ENCODE measurements at places on chromosomes 11 and 22. TPM values are rescaled to one million over a fixed set of nuclear protein-coding genes. Genes with fewer than 3 reads are reported as not detected.
A peak's percentile ranks its signal among the peaks of the same experiment; 100 is the strongest.

TRIM44 gene
- 52.8 TPM for polyA plus RNA-seq

GRCh38 chr11:55697817-55698216, 35.8 kb downstream of the OR4C6 start:
- DNase-seq, result no peak

DNA sequence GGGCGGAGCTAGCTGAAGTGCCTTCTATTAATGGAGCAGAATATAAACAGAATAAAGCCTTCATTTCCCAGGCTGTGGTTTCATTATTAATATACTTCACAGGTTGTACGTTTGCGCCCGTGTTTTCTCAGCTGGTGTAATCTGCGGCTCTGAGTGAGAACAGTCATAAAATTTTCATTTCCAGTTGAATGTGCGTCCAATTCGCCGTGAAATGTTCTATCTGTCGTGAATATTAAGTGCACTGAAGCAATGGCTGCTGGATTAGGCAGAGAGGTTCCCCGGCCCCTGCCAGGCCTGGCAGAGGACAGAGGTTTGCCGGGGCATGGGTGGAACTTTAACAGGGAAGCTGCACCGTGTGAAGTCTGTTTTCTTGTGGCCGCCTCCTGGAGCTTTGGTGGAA, 874.4 kb downstream of the NTM start:
- DNase-seq, result no peak

DNA sequence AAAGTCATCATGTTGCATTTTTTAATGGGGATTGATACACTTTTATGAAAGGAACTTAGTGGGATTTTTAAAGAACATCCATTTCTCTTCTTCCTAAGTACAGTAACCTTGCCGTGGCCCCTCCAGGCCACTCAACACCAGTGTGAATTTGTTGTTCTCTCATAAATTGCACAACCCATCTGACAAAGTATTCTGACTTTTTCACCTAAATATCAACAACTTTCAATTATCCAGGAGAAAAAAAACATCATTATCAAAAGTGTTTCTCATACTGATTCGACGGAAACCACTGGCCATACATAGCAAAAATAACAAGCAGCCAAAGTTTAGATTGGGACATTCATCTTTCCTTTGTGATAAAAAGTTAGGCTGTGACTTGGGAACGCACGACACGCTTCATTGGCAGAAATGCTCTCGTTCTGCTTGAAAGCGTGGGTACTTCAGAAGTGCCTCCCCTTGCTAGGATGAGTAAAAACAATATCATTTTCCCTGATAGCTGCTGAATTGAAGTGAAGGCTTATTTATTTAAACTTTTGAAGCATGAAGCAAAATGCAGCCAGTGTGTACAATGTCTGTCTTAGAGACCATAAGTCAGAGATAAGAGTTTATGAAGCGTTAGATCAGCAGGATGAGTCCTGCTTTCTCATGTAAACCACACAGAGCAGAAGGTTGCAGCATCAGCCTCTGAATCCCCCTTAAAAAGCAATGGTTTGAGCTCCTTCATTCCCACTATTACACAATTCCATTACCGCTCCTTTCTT, 20.6 kb upstream of the EIF3M start:
- no peak for DNase-seq

DNA sequence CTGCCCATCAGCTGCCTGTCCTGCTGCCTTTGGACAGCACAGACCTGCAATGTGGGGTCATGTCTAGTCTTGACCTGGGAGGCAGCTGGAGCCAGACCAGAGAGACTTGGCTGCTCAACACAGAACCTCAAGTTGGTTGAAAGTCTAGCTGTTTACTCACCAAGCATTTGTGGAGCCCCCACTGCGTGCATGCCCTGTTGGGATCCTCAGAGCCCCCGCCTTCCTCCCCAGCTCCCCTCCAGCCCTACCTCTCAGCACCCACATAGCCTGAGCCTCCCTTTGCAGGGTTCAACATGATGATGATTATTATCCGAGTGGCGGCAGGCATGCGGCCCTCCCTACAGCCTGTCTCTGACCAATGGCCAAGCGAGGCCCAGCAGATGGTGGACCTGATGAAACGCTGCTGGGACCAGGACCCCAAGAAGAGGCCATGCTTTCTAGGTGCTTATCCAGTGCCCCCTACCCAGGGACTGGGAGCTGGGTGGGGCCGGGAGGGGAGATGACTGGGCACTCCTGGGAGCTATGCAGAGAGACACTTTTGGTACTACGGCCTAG, 8.3 kb downstream of the ANKK1 start:
- no peak for DNase-seq

KDM2A gene
- 115 TPM for polyA plus RNA-seq

DNA sequence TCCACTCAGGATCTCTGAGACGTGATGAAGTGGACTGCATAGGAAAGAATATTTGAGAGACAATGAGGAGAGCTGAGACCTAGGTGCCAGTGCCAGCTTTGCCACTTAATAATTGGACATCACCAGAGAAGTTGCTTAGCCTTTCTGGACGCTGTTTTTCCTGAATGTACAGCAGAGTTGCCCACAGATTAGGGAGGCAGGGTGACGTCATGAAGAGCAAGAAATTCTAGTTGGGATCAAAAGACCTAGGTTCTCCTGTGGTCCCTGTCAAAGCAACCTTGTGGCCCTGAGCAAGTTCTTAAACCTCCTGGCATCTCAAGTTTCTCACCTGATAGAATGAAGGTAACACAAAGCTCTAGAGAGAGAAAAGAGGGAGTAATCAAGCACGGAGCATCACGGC, 174.6 kb upstream of the TENM4 start:
- no peak for DNase-seq

GRCh38 chr11:31879681-31880080, 68.6 kb upstream of the PAX6 start:
- no peak for DNase-seq

MS4A4A gene
- polyA plus RNA-seq, result 11.3 TPM

DNA sequence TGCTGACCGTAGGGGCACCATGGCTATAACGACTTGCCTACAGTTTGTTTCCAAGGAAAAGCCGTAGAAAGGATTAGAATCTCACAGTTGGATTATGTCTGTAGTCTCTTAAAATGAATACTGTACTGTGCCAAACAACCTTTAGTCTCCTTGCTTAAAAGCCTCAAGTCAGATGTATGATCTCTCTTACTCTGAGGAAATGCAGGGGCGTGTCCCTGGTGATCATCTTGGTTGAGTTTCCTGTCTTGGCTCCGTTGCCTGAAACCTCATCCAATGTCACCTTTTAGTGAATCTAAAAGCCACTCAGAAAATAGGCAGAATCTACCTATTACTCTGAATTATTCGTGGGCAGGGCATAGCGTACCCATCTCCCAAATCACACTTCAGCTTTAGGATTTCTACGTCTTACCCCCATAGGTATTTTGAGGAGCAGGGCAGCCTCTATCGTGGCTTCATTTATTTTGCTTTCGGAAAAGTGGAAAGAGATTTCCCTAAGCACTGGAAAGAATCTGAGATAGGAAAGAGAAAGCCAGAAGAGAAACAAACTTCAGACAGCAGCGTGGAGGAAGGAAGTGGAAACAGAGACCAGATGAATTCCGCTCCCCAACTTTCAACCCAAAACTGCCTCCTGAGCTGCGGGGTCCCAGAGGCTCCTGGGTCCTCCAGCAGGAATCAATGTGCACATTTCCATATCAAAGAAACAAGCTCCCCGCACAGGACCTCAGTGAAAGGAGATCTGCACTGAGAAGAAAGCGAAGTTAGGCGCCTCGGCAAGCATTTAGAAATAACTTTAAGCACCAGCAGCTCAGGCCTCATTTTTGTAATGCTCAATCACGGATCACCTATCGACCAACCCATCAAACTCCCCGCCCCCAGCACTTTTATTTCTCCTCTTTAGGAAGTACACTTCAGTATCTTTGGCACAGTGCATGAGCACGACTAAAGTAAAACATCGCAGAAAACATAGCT, 245.8 kb downstream of the ETS1 start:
- DNase-seq, result no peak

- no peak for DNase-seq
Measured at GRCh38 chr22:23414727-23415489, 165.2 kb downstream of the IGLL1 start.

- DNase-seq, result no peak
Measured at GRCh38 chr22:48842583-48842945, 985.1 kb downstream of the BRD1 start.

- DNase-seq, result no peak
Measured at GRCh38 chr22:35311551-35311999, 11.9 kb downstream of the TOM1 start.

DNA sequence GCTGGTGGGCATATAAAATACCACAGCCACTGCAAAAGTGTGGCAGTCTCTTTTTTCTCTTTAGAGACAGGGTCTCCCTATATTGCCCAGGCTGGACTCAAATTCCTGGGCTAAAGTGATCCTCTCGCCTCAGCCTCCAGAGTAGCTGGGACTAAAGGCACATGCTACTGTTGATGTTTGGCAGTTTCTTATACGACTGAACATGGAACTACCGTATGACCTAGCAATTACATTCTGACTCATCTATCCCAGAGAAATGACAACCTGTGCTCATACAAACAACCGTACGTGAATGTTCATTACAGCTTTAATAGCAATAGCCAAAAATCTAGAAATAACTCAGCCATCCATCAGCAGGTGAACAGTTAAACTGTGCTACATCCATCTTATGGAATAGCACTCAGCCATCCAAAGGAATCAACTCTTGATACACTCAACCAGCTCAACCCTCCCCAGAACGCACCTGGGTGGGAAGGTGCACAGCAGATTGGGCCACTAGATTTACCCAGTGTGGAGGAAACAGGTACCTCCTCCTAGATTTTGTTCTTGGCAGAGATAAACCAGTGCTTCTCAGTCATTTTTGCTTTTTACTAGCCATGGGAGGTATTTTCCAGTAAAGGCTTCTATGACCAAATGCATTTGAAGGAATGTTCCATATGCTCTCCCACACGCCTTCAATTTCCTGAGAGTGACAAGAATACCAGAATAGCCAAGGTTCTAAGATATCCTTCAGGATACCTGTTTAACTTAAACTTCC, 130.5 kb downstream of the MED15 start:
- DNase-seq, result no peak

TMEM45B gene
- polyA plus RNA-seq, result 0.41 TPM

- peak; percentile 31 for DNase-seq
Measured at GRCh38 chr11:47552056-47552565, 821 bp downstream of the CELF1 start.

DNA sequence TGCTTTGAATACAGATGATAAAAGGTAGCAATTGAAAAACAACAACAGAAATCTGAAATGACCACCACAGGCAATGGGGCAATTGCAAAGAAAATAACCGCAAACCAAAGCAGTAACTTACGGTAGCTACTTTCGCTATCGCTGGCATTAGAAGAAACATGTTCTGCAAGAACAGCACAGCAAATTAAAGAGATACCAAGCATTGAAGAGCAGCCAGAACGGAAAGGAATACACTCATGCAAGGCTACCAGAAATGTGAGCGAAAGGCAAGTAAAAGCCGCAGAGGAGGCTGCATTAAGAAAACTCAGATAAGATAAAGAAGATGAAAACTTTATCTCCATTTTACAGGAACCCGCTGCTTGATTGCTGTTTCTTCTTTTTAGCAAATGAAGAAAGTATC, 194.1 kb upstream of the CCDC90B start:
- DNase-seq, result no peak

DNA sequence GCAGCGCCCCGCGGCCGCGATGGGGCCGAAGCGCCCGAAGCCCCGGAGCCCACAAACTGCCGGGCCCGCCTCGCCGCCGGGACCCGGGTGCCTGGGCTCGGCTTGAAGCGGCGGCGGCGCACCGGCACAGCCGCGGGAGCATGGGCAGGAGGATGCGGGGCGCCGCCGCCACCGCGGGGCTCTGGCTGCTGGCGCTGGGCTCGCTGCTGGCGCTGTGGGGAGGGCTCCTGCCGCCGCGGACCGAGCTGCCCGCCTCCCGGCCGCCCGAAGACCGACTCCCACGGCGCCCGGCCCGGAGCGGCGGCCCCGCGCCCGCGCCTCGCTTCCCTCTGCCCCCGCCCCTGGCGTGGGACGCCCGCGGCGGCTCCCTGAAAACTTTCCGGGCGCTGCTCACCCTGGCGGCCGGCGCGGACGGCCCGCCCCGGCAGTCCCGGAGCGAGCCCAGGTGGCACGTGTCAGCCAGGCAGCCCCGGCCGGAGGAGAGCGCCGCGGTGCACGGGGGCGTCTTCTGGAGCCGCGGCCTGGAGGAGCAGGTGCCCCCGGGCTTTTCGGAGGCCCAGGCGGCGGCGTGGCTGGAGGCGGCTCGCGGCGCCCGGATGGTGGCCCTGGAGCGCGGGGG, 346 bp downstream of the FJX1 start:
- no peak for DNase-seq

MPZL3 gene
- polyA plus RNA-seq, result 0.50 TPM

- DNase-seq, result no peak
Measured at GRCh38 chr11:34308049-34308912, 49.5 kb downstream of the ABTB2 start.

LRRN4CL gene
- 23.1 TPM for polyA plus RNA-seq

GRCh38 chr11:82999232-82999631, 72.5 kb downstream of the RAB30 start:
- no peak for DNase-seq

Data from muscle of arm (tissue), 14 donors.